ENCODE measurements at places on chromosomes 7 and 10.

GRCh38 chr10:91042069-91042468, 121.2 kb upstream of the ANKRD1 start:
- DNase-seq = no peak

- DNase-seq = peak; percentile 99
Observed at GRCh38 chr10:63681993-63682697, 160.9 kb downstream of the REEP3 start.

DNA sequence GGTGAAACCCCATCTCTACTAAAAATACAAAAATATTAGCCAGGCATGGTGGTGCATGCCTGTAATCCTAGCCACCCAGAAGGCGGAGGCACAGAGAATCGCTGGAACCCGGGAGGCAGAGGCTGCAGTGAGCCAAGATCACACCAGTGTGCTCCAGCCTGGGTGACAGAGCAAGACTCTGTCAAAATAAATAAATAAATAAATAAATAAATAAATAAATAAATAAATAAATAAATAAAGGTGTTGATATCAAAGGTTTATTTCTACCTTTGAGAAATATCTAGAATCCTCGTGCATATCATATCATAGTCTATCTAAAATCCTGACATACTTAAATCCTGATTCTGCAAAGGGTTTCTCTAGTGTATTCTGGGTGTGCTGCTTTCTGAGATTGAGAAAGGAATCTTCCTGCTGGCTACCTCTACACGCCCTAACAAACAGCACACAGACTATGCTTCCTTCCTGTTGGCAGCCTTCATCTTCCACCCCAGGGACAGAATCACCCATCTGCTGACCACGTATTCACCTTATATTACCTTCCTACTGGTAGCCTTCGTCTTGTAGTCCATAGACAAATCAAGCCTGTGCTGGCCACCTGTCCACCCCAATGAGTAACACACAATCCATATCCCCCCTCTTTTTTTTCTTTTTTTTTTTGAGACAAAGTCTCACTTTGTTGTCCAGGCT, 8.7 kb downstream of the ABLIM1 start:
- DNase-seq = no peak

DNA sequence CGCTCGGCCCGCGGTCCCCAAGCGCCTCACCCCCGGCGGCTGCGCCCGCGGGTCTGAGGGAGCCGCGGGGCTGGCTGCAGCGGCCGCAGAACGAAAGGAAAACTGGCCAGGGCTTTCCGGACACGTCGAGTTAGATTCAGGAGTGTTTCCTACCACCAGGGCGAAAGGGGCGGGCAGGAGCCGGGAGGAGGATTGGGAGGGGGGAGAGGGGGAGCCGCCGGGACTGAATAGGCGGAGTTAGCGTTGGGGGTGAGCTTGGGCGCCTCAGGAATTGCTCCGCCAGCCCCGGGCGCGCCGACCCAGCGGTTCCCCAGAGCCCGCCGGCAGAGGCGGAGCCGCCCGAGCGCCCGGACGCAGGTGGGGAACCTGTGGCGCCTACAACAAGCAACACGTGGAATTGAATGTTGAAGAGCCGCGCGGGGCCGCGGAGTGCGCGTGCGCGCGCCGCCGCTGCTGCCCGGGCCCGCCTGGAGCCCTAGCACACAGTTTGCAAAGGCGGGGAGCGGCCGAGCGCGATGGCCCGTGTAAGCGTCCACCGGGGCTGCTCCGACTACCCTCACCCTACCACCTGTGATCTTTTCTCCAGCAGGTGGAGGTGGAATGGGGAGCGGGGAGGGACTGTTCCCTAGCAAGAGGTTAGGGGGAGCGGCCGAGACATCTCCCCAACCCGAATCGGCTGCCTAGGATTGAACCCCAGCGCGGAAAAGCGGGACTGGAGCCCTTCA, at the start of gene CADPS2:
TSS of gene CADPS2 (minus strand) at position 104 of the 725 bp plus-strand sequence. CDS start 123 bp downstream, outside the sequence.
- no peak for DNase-seq

- no peak for DNase-seq
Observed at GRCh38 chr10:97550336-97551149, 22.0 kb upstream of the ANKRD2 start.

GRCh38 chr10:131480066-131480465, 168.5 kb upstream of the TCERG1L start:
- DNase-seq = no peak

DNA sequence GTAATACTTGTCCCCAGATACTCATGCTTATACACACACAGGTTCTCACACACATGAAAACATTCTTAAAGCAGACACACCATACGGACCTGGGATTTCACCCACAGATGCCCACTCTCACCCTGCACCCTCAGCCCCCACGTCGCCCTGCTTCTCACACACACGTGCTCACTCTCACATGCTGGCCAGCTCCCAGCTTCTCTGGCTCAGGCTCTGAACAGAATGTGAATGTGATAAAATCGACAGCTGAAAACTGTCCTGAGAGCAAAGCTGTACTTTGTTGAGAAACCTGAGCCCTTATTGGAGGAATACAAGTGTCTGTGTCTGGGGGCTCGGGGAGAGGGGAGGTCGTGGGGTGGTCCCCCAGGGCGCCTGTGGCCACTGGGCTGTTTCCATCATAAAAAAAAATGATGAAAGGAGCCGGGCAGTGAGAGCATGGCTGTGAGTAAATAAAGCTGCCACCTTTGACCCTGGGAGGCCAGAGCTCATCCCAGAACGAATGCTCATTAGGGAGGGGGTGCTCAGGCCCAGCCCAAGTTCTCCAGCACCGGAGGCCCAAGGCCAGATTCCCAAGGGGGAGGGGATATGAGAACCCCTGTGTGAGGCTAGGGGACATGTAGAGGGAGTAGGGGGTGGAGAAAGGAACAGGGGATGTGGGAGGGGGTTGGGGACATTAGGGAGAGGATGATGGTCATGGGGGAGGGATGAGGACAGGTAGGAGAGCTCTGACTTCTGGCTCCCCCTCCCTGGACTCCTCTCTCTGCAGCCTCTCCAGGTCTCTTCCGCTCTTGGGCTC, 18.1 kb upstream of the TLX1 start:
- no peak for DNase-seq

DNA sequence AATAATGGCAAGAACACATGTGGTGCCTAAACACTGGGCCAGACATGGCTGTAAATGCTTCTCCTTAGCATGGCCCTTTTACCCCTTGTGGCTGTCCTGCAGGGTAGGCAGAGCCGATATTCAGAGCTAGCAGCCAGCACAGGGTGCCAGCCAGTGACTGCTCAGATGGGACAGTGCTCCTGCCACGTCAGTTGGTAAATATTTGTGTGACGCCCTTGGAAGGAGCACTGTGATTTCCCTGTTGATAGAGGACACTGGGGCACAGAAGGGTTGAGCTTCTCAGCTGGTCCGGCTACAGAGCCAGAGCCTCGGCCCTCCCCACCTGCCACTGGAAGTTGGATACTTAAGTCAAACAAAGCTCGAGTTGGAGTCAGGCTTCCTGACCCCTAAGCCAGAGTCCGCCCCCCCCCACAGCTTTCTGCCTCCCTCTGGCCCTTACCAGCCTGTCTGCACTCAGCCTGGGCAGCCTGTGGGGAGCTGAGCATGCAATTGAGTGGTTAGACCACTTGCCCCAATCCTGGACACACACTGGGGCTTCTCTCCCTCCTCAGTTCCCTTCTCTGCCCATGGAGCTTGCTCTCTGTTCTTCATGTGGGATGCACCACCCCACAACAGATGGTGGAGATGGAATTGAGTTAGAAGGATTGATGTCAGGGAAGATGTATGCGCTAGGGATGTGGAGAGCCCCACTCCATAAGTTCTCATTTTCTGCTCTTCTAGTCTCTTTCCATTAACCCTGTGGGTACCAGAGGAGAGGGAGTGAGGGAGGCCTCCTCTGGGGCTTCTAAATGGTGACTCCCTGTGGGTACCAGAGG, 350.8 kb downstream of the PLXNA4 start:
- DNase-seq = no peak

- DNase-seq = no peak
Observed at GRCh38 chr7:129187681-129188371, 607 bp upstream of the SMO start.

- no peak for DNase-seq
Observed at GRCh38 chr10:124898471-124898870, 43.5 kb upstream of the ZRANB1 start.

DNA sequence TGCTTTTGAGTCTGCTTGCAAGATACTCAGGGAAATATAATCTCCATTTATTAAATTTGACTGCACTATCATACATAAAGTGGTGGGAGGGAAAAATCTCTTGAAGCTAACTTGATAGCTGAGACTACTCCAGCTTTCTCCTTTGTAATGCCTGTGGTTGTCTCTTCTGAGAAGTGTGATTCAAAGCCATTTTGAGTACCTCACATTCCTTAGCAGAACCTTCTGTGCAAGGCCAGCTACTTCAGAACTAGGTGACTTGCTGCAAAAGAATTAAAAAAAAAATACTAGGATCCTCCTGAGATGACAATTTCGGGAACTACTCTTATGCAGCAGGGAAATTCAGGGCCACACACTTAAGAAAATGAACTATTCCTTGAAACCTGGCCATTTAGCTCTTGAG, 294.8 kb downstream of the MDFIC start:
- DNase-seq = no peak

Measured in fibroblast of skin of left biceps (primary cell).